ENCODE measurements at places on chromosomes 2 and 18.

GRCh38 chr2:55158111-55158814 lies 73.8 kb downstream of the CLHC1 start:
- no peak for DNase-seq

- DNase-seq = peak; percentile 98
These were observed 228.6 kb upstream of the STK17B start for GRCh38 chr2:196399722-196400691.

- DNase-seq = no peak
These were observed 202 bp downstream of the MCEE start for GRCh38 chr2:71129902-71130151.

- peak; percentile 83 for DNase-seq
These were observed 756 bp upstream of the OST4 start for GRCh38 chr2:27071990-27072830.

DNA sequence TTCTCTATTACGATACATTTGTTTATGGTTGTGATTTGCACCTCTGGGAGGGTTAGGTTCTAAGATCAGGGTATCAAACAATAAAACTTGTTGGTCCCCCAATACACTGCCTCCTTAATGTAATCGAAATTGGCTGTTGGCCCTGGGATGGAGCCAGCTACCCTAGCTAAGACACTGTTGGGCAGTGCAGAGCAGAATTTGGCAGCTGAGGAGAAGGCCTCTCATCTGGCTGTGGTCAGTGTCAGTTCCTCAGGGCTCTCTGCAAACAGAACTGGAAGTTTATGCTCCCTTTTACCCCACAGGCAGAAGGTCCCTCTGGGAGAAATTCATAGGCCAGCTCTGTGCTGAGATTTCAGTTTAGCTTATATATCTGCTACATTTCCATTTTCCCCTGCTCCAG lies 8.6 kb upstream of the HAAO start:
- no peak for DNase-seq

All from fibroblast of skin of back (primary cell).